Activated CD4-positive, alpha-beta T cell treated with anti-CD3 and anti-CD28 coated beads, Interleukin-2, amount 50 U/mL, for 48 hours (primary cell): ENCODE measurements at places on chromosomes 7 and 10.
A peak's percentile ranks its signal among the peaks of the same experiment; 100 is the strongest.

GRCh38 chr7:50627824-50628361 is 62.7 kb upstream of the DDC start:
- DNase-seq = no peak

- no peak for DNase-seq
Observed at GRCh38 chr10:110174816-110175215, 32.6 kb upstream of the MXI1 start.

DNA sequence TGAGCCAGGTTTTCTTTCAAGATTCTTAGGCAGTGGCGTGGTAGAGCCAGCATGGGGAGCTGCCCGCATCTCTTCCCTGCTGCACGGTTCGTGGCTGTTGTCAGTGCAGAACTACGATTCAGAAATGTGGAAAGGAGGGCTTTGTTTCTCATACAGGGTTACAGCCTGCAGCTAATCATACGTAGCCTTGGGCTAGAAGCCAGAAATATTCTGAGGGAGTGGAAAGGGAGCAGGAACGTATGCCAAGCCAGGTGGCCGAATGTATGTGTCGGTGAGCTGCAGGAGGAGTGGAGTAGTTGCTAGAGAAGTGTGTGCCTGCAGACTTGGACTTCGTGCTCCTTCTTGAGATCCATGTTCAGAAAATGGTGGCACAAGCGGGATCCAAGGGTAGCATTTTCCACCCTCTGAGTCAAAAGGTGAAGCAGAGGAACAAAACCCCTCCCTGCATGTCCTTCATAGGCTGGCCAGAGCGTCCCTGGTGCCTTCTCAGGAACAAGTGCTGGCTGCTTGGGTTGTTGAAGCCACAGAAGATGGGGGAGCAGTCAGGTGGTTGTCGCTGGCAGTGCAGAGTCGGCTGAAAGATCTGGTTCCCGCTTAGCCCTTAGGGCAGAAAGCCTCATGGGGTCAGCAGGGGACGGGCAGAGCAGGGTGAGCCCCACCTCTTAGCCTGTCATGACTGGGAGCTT is 40.9 kb downstream of the LANCL2 start:
- DNase-seq = no peak

GRCh38 chr10:120473593-120473992 is 16.6 kb downstream of the PLPP4 start:
- DNase-seq = no peak

GRCh38 chr10:458421-458851 is 231.0 kb downstream of the DIP2C start:
- DNase-seq = no peak

GRCh38 chr10:89086801-89087521 is 96.4 kb downstream of the FAS start:
- peak; percentile 26 for DNase-seq

- peak; percentile 68 for DNase-seq
Observed at GRCh38 chr10:48658243-48658974, 26.3 kb upstream of the WDFY4 start.
